ENCODE measurements at places on chromosomes 3 and 15.

DNA sequence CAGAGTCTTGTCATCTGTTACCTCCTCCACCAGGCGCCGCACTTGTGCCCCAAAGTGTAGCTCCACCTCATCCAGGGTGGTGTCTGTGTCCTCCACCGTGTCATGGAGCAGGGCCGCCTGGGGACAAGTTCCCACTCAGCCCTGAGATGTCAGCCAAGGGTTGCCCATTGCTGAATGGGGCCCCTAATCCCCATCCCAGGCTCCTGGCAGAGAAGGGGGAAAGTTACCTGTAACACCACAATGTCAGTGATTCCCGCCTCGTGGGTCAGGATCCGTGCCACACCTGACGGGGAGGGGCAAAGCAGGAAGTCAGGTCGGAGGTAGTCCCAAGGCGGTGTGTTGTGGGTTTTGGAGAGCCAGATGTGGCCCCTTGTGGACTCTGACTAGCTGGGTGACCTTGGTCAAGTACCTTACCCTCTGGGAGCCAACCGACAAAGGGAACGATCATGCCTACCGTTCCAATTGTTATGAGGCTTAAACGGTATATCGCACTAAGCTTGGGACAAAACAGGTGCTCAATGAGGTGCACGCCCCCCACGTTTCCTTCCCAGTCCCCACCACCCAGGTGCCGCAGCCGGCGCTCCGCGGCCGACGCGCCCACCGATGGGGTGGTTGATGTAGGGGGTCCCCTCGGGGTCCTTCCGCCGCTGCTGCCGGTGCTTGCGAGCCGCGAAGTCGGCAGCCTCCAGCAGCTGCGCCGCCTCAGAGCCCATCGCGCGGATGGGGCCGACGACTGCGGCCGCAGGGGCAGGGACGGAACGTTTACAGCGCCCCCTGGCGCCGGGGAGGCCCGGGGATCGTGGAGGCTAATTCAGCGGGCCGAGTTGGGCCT lies at the start of gene HDDC3:
TSS of gene HDDC3 (minus strand) at position 722 of the 832 bp plus-strand sequence. CDS start at position 713, 9 bp downstream.
- DNase-seq = peak; percentile 82

DNA sequence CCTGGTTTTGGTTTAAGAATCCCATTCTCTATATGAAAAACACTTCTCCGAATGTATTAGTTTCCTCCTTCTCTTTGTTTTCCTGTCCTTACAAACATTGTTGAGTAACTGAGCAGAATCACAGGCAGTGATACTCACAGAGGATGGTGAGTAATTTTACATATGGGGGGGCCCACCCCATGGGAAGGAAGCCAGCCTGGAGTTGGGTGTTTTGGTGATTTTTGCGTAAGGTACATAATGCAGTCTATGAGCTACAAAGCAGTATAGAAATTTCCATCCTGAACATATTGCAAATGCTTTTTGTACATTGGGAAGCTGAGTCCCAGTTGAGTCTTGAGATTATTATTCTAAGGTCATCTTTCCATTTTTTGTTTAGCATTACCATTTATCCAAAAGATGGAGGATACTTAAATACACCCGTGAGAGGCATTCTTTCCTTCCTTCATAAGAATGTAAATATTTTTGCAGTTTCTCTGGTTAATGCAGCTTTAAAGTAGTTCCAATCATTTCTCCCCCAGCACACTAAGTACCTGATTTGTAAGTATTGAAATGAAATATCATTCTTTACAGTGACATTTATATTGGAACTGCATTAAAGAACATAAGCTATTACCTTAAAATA lies 476.8 kb downstream of the AGBL1 start:
- DNase-seq = no peak

- DNase-seq = no peak
Measured at GRCh38 chr15:42848846-42849245, 71.7 kb downstream of the TTBK2 start.

- no peak for DNase-seq
Measured at GRCh38 chr3:194928831-194929577, 243.3 kb downstream of the FAM43A start.

GRCh38 chr3:1953536-1953935 lies 145.1 kb upstream of the CNTN4 start:
- DNase-seq = no peak

- peak; percentile 69 for DNase-seq
Measured at GRCh38 chr3:49903451-49904424, at the start of gene MST1R. TSS of gene MST1R (minus strand) at chr3:49903873. CDS start at chr3:49903609, 264 bp downstream.

All from effector memory CD4-positive, alpha-beta T cell (primary cell).